SIG-M5 (cell line): ENCODE measurements at places on chromosomes 11 and 22.

DNA sequence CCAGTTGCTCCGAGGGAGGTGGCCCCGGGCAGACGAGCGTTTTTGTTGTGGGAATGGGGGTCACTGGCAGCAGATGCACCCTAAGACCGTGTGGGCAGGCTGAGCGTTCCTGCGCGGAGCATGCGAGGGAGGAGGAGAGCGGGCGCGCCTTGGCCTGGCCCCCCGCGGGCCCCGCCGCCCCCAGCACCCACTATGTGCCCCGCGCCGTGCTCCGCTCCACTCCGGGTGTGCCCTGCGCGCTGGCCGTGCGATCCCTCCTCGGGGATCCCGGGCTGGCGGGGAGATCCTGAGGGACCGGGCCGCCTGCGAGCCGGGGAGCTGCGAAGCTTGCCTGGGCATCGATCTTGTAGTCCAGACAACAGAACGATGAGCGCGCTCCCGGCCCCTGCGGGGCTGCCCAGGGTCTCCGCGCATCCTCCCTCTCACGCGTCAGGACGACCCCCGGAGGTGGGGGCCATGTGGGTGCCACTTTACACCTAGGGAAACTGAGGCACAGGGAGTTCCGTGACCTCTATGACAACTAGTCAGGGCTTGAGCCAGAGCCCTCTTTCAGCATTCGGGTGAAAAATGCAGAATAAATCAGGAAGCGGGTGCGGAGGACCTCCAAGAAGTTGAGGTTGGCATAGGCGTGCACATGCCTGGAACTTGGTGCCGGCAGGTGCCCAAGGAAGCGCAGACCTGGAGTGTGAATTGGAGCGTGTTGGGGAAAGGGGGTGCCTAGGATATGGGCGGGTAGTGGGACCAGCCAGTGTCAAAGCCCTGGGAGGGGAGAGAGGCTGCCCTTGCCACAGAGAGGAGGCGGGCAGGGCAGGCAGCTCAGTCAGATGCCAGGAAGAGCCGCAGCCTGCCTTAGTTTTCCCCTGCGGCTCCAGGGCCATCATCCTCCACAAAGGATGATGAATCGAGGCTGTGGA is 1.3 kb upstream of the KMT5B start:
- DNase-seq: no peak

DNA sequence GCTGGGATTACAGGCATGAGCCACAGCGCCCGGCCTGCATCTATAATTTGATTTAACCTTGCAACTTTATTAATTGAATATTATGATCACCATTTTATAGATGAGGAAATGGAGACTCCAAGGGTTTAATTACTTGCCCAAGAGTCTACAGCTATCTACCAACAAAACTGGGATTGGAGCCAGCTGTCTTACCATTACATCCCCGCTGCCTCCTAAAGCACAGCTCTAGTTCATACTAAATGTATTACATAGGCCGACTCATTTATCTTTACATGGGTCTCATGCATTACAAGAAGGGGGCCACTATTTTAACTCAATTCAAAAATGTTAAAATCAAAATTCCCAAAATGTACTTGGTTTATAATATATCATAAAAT is 14.1 kb upstream of the TMA7B start:
- no peak for DNase-seq

DNA sequence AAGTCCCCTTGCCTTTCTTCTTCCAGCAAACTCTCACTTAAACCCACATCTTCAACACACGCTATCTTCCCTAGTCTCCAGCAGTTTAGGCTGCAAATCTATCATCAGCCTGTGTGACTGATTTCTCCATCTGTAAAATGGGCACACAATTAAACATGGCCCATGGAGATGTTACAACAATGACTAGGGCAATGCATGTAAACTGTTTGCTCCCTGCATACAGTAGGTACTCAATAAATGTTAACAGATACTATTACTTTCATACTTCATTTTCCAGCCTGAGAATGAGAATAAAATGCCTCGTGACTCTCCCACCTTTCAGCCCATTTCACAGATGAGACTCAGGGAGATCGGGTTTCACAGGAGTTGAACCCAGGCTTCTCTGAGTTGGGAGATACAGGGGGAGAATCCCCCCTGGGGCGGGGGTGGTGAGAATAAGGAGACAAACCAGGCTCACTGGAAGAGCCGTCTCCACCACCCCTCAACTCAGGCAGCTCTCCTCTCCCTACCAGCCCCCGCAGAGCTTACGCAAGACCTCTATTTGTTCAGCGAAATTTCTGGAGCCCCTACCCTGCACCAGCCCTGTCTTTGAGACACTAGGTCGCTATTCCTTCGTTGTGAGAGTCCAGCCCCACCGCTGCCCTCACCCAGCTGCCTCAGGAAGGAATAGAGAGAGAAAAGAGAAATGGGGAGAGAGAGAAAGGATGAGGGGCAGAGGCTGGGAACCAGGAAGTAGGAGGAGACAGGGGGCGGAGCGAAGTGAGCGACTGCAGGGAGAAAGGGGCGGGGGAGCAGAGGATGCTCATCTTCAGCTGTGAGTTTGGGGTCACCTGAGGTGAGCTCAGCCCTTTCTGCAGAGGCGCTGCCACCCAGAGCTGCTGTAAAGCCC is 42.1 kb upstream of the KLHL35 start:
- DNase-seq: no peak

GRCh38 chr11:123194337-123195187 is 486 bp downstream of the CLMP start:
- no peak for DNase-seq

- no peak for DNase-seq
Observed at GRCh38 chr11:65898656-65899355, 1.4 kb downstream of the FOSL1 start.

GRCh38 chr22:37794376-37794775 is 13.4 kb upstream of the GCAT start:
- no peak for DNase-seq

DNA sequence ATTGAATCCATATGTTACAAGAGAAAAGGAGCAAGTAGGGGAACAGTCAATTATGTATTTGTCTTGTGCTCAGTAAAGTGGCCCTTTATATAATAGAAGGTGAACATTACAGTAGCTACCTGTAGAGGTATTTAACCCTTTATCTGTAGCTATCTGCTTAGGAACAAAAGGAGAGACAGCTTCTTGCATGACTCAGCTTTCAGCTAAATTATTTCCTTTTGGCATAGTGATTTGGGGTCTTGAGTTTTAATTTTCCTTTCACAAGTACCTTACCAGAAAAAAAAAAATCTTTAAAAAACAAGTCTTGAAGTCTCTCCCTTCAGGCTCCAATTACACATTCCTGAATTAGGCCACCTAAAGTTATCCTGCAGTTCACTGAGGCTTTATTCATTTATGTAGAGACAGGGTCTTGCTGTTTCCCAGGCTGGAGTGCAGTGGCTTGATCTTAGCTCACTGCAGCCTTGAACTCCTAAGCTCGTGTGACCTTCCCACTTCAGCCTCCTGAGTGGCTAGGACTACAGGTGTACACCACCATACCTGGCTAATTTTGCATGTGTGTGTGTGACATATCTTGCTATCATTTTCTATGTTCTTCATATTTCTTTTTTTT is 32.6 kb upstream of the RCE1 start:
- DNase-seq: no peak

DNA sequence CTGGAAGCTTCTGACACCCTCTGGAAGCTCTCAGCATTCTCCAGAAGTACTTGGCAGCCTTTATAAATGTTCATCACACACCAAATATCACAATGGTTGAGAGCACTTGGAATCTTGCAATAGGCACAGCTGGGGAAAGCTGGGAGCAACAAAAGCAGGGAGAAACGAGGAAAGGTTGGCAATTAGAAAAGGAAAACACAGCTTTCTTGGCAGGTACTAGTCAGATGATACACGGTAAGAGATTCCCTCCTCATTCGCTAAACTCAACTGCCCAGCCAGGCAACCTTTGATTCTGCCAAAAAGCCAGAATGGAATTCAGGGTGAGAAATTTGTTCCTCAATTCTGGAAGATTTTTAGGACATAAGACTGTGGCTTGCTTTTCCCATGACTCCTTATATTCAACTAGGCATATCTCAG is 576.9 kb upstream of the ANO5 start:
- DNase-seq: no peak

GRCh38 chr11:11742486-11742885 is 99.3 kb upstream of the USP47 start:
- DNase-seq: no peak

GRCh38 chr11:121299417-121299816 is 6.8 kb downstream of the SC5D start:
- no peak for DNase-seq

GRCh38 chr22:42648368-42649245 is 585 bp downstream of the CYB5R3 start:
- DNase-seq: no peak

DNA sequence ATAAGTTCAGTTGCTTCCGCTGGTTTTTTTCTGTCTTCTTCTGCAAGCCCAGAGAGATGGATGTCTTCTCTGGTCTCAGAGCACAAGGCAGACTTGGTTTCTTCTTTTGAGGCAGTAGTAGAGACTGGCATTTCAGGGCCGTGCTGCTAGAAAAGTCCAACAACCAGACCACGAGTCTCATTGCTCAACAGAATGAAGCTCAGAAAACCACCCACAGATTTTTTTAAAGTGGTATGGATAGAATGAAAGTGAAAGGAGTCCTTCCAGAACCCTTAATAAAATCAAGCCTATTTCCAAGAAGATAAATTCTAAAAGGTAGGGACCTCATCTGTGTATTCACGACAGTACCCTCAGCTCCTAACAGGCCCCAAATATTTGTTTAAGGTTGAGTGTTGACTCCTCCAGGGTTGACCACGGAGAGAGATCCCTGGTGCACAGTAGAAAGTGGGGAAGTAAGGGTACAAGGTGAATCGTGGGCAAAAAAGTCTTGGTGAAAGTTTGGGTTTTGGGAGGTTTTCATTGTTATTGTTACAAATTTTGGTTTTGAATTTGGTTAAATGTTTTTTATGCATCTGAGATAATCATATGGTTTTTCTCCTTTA is 43.6 kb upstream of the DDX6 start:
- no peak for DNase-seq

GRCh38 chr22:19678949-19679521 is 35.3 kb upstream of the SEPTIN5 start:
- DNase-seq: no peak

GRCh38 chr11:123653827-123654565 is 428 bp downstream of the SCN3B start:
- no peak for DNase-seq

DNA sequence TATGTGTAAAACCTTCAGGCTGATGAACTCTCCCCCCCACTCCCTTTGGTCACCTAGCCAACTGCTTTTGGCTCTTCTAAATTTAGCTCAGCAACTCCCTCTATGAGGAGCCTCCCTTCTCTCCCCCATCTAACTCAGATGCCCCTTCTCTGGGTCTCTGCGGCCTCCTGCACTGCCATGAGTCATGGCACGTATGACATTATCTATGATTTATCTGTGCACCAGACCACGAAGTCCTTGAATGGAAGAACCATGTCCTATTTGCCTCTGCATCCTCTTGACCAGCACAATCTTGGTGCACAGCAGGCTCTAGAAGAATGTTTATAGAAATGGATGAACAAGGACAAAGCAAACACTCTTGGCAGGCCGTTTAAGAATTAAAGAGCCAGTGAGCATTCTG is 46.0 kb downstream of the RPL27A start:
- DNase-seq: no peak

DNA sequence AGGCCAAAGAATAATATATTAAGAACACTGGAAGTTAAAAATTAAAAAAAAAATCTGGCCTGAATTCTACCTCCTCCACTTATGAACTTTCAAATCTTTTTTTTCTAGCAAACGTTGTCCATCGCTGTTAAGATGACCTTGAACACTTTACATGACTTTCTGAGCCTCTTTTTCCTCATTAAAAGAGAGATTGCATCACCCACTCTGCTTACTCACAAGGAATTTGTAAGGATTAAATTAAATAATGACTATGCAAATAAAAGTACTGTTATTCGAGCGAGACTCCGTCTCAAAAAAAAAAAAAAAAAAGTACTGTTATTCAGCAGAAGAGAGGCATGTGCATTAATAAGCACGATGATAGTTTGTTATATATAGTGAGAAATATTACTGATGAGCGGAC is 285.1 kb upstream of the CCDC90B start:
- DNase-seq: no peak

DNA sequence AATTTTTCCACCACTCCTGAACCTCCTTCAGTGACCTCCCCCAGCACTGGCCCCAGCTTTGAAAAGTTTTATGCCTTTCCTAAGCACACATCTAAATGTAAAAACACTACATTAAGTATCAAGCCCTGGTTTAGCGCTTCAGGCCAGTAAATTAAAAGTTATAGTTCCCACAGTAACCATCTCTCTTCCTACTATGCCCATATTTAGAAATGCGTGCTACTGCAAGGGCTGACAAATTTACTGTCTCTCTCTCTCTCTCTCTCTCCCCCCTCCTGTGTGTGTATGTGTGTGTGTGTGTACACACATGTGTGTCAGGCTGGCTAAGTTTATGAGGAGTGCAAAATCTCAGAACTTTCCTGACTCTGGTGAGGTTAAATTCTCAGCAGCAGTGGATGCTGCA is 231.4 kb downstream of the LARGE1 start:
- DNase-seq: no peak

- no peak for DNase-seq
Observed at GRCh38 chr11:66272596-66272995, 4.2 kb downstream of the RAB1B start.

DNA sequence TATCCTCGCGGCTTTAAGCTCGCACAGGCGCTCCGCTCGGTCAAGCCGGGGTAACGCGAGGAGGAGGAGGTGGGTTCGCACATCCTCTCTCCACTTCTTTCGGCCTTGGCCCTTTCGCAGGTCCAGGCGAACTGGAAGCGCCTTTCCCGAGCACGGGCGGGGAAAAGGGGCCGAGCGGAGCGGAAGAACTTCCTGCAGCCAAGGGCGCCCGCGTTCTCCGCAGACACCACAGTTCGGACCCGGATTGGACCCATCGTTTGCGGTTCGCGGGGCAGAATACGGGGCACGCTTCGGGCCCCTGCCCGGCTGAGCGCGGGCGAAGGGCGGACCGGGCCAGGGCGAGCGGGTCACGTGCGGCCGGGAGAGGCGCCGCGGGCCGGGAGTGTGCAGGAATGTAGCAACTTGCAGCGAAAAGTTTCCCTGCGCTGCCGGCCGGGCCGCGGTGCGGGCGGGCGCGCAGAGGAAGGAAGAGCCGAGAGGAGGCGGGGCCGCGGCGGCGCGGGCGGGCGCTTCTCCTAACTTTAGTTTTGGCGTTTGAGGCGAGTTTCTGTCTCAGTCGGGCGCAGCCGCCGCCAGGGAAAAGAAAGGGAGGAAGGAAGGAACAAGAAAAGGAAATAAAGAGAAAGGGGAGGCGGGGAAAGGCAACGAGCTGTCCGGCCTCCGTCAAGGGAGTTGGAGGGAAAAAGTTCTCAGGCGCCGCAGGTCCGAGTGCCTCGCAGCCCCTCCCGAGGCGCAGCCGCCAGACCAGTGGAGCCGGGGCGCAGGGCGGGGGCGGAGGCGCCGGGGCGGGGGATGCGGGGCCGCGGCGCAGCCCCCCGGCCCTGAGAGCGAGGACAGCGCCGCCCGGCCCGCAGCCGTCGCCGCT is at the start of gene YAP1:
YAP1 (plus strand) TSS at position 552 of the 865 bp plus-strand sequence. CDS start 402 bp downstream, outside the sequence.
- no peak for DNase-seq

- DNase-seq: no peak
Observed at GRCh38 chr22:17957204-17957603, 67.2 kb downstream of the MICAL3 start.
